Naive B cell (primary cell): ENCODE measurements at places on chromosomes 2 and 18.

DNA sequence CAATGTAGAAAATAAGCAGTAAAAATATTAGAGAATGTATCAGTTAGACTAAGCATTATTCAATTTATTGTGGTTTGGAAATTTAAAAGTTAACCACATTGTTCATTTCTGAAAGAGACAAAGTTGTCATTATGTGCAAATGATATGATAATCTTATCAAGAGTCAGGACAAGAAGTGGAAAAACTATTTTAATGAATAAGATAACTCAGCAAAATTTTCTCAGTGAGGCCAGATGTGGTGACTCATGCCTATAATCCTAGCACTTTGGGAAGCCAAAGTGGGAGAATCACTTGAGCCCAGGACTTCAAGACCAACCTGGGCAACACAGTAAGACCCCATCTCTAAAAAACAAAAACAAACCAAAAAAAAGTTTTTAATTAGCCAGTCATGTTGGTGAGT lies 39.5 kb upstream of the CERS6 start:
- no peak for DNase-seq

- DNase-seq: no peak
Observed at GRCh38 chr2:6358985-6359384, 506.7 kb downstream of the CMPK2 start.

GRCh38 chr18:67600181-67601180 lies 84.0 kb upstream of the DSEL start:
- no peak for DNase-seq

DNA sequence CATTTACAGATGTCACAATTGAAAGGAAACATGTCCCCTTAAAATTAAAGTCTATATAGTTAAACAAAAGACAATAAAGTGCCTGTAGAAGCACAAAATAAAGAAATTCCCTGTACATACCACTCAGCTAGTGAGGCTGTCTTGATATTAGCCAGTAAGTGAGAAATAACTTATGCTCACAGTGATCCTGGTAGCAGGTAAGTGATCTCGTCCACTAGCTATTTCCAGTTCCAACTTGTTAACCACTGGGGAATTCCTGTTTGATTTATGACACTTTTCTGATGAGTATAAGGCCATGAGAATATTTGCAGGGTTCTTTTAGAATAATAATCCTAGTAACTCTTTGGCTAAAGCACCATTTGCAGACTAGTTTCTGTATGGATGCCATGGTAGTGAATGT lies 127.9 kb upstream of the PGAP1 start:
- no peak for DNase-seq

- no peak for DNase-seq
Observed at GRCh38 chr18:68500556-68500955, 214.4 kb downstream of the TMX3 start.

DNA sequence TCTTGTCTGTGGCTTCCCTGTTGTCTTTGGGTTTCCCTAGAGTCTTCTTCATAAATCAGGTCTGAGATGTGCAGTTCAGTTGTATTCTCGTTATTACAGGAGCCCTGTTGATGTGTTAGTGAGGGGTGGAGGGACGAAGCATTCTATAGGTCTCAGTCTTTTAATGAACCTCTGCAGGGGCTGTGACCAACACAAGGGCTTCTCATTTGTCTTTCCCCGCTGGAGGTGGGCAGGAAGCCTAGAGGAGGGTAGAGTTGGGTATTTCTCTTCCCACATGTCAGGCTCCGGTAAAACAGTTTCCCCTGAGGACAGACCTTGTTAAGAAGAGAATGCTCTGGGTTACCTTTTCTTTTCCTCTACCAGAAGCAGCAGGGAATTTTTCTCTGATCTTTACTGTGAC lies 31.2 kb downstream of the PROC start:
- DNase-seq: no peak

DNA sequence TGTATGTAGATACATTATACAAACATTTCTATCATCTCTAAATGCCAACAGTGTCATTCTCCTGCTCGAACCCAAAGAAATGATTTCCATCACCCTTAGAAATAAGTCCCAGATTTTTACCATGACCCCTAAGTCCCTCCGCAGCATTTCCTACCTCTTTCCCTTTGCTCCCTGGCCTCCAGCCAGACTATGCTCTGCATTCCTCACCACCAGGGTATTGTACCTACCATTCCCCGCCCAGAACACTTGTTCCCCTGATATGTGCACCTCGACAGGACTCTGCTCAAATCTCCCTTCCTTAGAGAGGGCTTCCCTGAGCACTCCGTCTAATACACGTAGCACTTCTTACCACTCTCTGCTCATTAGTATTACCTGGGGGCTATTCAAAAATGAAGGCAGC lies 630.2 kb downstream of the ARHGAP15 start:
- DNase-seq: no peak

GRCh38 chr2:7868836-7869235 lies 813.0 kb upstream of the ID2 start:
- DNase-seq: no peak

DNA sequence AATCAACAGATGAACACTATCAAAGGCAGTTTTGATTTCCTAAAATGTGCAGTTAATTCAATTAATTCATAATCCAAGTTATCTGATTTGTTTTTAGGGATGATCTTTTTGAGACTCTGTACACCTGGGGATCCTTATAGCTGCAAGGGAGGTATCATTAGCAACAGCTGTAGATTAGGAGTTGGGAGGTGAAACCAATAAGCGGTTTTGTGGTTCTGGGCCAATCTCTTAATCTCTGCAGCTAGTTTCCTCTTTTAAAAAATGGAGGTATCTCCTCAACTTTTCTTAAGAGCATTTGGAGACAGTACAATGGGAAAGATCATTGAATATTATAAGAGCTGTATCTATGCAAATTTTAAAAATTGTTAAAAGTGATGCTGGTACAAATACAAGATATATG lies 126.0 kb downstream of the MC4R start:
- no peak for DNase-seq

DNA sequence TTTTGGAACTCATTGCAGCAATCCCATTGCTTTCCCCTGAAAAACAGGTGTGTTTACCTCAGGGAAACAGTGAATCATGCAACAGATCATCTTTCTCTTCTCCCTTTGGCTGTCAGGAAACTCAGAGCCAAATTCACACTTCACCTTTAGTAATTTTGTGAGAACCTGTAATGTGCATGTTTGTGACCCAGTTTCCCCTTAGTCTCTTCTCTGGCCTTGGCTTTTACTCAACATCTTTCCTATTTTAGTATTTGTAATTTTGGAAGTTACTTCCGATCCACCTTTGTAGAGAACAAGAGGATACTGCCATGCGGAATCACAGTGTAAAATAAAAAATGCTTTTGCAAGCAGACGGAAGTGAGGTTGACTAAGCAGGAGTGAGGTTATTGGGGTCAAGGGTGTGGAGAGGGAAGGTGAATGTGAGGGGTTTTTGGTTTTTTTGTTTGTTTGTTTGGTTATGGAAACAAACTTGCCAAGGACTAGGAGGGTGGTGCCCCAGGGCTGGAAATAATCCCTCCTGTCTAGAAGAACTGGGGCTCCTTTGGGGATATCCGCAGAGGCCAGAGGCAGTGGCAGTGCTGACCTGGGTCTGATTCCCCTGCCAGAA lies 14.0 kb downstream of the ASPRV1 start:
- DNase-seq: no peak

DNA sequence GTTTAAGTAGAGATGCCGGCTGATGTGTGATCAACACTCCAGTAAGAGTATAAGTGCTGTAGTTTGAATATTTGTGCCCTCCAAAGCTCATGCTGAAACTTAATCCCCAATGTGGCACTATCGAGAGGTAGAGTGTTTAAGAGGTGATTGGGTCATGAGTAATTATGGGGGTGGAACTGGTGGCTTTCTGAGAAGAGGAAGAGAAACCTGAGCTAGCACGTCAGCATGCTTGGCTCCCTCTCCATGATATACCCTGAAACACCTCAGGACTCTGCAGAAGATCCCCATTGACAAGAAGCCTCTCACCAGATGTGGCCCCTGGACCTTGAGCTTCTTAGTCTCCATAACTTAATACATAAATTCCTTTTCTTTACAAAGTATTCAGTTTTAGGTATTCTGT lies 584.8 kb downstream of the TSN start:
- DNase-seq: no peak

DNA sequence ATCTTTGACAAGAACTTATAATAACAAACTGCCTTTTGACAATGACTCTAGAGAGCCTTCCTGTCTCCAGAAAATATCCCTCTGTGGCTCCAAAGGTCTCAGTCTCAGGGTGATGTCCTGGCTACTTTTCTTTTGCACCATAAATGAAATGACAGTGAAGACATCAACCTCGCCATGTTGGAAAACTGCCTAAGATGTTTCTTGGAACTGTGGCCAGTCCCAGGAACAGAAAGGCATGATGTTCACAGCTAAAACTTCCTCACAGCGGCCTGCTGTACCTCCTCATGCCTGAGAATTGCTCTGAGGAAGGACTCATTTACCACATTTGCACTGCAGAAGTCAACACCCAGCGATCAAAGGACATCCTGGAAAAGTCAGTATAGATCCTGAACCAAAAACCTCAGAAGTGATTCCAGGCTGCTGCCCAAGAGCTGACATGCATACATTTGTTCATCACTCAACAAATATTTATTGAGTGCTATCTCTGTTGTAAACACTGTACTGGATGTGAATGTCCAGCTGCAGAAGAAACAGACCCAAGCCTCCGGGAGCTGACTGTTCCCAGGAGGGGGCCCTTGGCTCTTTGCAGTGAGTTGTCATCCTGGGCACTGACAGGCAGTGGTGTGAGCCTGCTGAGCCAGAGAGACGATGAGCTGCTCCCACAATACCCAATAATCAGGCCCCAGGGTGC lies 64.3 kb upstream of the ACSL3 start:
- DNase-seq: no peak

GRCh38 chr18:4264347-4264791 lies 190.7 kb downstream of the DLGAP1 start:
- DNase-seq: no peak

- no peak for DNase-seq
Observed at GRCh38 chr2:112187046-112187715, 49.0 kb downstream of the FBLN7 start.
